ENCODE measurements at places on chromosomes 5 and 9.
A peak's percentile ranks its signal among the peaks of the same experiment; 100 is the strongest.

DNA sequence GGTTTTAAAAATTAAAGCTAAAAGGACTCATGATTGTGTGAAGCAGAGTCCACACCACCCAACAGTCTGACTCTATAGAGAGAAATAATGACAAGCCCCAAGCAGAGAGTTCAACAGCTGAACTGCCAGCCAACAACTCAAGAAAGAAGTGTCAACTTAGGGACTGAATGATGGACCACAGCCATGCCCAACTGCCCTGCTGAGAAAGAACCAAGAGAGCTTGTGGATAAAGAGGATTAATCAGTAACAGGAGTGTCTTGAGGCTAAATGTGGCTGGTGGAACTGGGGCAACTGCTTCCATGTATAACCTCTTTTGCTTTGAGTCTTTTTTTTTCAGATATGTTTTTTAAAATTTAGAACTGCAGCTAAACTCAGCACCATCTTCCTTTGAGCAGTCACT lies 109.3 kb downstream of the HSD17B3 start:
- DNase-seq = no peak

GRCh38 chr5:174617285-174617684 lies 107.1 kb upstream of the MSX2 start:
- DNase-seq = no peak

- DNase-seq = no peak
Observed at GRCh38 chr5:62127098-62127736, 178.8 kb upstream of the KIF2A start.

DNA sequence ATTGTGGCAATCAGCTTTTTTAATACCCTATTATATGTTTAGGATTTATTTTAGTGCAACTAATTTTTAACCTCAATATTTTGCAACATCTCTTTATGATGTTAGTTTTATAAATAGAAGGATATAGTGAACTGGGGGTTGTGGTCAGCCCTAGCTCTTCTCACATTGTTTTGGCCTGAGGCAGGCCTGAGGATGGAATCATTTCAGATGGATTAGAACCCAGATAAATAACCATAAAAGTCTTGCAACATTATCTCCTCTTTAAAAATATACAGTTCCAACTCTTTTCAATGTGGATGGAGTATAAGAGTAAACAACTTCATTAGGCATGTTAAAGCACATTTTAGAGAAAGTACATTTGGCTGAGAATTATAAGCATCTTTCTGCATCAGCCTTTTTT lies 522.7 kb downstream of the NR2F1-AS1 start:
- DNase-seq = peak; percentile 54

DNA sequence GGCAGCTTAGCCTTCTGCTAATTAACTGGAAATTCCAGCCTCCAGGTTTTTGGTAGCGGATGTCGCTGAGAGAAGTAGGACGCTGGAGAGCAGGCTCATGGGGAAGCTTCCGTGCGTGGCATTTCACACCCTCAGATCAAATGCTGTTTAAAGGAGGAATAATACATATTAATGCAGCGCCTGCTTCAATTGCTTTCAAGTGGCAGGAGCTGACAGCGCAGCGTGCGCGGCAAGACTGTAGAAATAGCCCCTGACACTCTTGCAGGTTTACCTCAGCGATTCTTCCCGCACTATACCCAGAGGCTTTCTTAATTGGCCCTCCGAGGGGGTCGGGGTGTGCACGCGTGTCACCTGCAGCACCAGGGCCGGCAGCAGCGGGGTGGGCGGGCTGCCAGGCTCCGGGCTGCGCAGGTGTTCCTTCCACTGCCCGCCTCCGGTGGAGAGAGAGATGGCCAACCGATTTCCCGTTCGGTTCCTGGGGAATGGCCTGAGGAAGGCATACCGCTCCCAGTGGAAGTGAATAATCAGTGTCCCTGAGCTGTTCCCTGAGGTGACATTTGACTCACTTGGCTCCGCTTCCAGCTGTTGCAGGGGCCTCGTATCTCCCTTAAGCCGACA lies 427.9 kb downstream of the KCTD16 start:
- DNase-seq = no peak

DNA sequence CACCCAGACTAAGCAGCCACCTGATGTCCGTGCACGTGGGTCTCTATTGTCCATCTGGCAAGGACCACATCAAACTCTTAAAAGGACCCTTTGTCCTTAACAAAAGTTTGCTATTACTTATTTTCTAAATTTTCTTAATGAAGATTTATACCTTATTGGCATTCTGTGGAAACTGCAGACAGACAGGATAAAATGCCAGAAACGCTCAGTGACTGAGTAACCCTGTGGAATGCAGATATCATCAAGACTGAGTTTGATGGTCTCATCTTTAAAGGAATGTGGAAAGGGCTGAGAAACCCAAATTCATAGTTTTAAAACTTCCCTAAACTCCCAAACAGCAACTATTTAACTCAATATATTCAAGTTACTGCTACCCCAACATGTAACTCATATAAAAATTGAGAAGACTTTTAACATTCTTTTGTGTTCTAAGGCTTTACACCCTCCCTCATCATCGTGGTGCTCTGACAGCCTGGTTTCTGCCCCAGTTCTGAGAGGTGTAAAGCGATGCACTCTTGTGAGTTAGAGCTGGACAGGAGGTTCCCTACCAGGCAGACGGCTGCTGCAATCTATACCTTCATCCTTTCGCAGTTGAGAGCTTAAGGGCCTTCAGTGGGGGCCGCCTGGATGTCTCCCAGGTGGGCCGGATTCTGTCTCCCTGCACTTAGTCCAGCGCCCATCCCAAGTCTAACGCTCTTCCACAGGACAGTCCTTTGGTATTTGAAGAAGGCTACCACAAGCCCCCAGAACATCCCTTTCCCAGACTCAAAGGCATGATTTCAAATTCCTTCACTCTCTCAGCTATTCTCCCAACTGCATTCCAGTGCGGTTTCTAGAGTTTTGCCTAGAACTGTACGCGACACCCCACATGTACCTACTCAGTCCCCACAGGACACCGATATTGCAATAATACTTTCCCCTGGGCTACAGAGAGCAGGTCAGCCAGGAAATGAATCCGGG lies 68.9 kb downstream of the DAP start:
- DNase-seq = no peak

DNA sequence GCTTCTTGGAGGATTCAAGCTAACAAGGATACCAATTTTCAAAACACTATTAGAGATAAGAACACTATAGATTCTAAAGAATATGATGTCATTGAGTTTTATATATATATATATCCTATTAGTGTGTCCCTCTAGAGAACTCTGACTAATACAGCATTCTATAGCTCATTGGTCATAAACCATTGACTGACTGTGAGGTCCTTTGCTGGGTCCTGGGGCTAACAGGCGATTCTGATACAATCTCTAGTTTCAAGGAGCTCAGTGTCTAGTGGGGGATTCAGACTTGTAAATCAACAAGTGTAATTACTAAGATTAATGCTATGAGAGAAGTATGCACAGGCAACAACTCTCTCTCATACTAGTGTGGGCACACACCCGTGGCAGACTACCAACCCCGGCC lies 234.5 kb downstream of the DENND1A start:
- no peak for DNase-seq

DNA sequence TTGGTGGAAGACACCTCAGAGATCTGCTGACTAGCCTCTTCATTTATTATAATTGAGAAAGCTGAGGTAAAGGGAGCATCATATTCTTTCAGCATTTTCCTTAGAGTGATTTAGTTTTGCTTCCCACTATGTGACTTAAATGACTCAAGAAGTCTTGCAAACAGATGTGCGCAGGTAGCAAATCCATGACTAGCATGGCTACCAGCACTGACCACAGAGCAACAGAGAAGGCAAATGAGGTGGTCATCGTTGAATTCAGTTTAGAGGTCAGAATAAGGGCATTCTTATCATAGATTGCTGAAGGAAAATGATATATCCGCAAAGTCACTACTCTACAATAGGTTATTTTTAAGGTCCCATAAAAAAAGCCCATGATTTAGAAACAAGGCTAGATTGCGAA lies 162.2 kb downstream of the PIK3R1 start:
- no peak for DNase-seq
